ENCODE measurements at places on chromosomes 11 and 22.

DNA sequence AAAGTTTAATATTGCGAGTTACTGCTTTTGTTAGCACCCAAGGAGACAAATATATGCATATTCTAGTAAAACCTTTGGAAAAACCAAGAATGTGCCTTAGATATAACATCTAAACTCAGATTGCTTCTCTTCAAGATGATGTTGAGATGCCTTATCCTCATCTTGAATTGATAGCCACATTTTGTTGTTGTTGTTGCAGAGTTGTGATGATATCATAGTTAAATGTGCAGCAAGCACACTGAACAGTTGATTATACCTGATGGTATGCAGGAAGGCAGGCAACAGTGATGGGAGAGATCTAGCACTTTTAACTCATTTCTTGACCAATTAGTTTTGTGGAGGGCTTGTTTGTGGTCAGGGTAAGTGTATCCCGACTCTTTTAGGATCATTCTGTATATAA, 48.0 kb downstream of the KDM2A start:
- DNase-seq = no peak

GRCh38 chr11:112928136-112928535, 33.1 kb upstream of the NCAM1 start:
- DNase-seq = no peak

- DNase-seq = no peak
These were observed 300.4 kb upstream of the B3GAT1 start for GRCh38 chr11:134712228-134713145.

DNA sequence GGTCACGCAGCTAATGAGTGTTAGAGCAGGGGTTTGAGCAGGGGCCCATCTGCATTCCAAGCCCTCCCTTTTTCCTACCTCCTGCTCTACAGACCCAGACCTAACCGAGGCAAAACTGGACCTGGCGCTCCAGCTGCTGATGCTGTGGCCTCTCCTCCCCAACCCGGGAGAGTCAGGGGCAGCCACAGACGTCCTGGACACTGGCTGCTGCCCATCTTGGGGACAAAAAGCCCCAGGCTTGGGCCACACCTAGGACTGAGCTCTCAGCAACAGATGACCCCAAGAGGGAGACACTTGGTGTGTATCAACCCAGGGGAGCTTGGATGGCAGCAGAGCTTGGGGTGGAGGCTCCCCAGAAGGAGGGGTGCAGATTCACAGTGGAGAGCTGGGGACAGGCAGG, 172.6 kb downstream of the ST3GAL4 start:
- DNase-seq = no peak

- no peak for DNase-seq
These were observed 205.4 kb upstream of the NTM start for GRCh38 chr11:131165036-131165435.

DNA sequence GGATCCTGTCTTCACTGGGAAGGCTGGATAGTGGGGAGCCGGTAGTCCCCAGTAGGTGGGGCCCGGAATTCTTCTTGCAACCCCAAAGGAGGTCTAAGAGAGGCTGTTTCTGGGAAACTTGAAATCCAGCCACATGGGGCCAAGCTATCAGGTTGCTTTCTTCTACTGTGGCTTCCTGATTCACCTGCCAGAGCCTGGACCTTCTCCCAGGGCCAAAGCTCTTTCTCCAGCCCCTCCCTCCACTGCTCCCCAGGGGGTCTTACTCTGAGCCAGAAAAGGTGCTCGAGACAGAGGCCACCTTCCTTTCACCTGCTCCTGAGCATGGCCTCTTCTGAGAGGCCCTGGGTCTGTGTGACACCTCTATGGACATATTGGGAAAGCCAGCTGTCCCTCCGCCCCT, 9.1 kb downstream of the TST start:
- no peak for DNase-seq

GRCh38 chr11:2913019-2913431, 16.2 kb downstream of the PHLDA2 start:
- no peak for DNase-seq

DNA sequence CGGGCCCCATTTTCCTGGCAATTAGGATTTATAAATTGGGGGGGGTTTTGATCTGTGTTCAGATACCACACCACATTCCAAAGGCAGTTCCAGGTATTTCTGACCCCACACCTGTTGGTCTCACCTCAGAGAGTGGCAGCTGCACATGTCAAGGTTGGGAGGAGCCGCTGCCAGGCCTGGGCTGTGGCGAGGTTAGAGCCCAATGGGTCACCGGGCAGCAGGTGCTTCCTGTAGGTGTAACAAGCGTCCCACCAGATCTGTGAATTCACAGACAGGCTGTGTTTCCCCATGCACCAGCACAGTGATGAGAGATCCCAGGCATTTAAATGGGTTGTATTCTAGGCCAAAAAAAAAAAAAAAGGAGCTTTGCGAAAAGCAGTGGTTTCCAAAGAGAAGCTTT, 58.6 kb downstream of the CABIN1 start:
- DNase-seq = no peak
